ENCODE measurements at places on chromosomes 11 and 22. TPM values are rescaled to one million over a fixed set of nuclear protein-coding genes. Genes with fewer than 3 reads are reported as not detected.
A peak's percentile ranks its signal among the peaks of the same experiment; 100 is the strongest.

DNA sequence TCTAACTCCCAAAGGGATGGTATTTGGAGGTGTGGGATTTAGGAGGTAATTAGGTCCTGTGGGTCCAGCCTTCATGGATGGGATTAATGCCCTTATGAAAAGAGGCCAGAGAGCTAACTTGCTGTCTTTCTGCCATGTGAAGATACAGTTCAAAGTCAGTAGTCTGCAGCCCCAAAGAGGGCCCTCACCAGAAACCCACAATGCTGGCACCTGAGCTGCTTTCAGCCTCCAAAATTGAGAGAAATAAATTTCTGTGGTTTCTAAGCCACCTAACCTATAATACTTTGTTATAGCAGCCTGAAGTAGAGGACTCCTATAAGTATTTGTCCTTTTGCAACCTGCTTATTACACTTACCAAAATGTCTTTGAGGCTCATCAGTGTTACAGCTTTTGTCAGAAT is 16.2 kb downstream of the ATM start:
- peaks cover 25% of the 10 kb centered on the region for H3K4me1 ChIP-seq
- no peaks in the 10 kb centered on the region for H3K27me3 ChIP-seq
- DNase-seq: no peak
- peak overlapping the region; percentile 33 for H3K27ac ChIP-seq

GRCh38 chr22:31244046-31244942 is 32.2 kb downstream of the LIMK2 start:
- H3K27me3 ChIP-seq: no peaks in the 10 kb centered on the region
- peaks cover 11% of the 10 kb centered on the region for H3K36me3 ChIP-seq

DNA sequence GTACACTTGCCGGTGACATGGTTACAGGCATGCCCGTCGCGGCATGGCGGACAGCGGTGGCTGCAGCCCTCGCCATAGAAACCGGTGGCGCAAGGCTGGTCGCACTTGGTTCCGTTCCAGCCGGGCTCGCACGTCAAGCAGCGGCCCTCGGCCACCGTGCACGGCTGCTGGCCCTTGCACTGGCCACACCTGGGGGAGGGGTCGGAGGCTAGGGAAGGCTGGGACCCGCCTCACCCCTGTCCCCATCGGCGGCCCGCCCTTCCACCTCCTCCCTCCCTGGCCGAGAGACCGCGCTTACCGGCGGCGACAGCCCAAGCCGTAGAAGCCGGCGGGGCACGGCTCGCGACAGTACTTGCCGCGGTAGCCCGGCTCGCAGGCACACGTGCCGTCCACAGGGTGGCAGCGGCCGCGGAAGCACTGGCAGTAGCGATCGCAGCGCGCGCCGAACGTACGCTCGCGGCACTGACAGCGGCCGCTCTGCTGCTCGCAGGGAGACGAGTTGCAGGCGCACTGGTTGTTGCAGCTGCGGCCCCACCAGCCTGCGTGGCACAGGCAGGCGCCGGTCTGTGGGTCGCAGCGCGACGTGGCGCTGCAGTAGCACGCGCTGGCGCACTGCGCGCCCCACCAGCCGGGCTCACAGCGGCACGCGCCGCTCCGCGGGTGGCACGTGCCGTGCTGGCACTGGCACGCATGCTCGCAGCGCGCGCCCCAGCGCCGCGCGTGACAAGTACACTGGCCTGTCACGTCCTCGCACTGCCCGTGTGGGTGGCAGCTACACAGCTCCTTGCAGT is 6.7 kb downstream of the SCARF2 start:
- H3K4me3 ChIP-seq: no peak overlapping the region
- peaks cover 14% of the 10 kb centered on the region for H3K4me1 ChIP-seq
- H3K36me3 ChIP-seq: no peaks in the 10 kb centered on the region
- H3K27me3 ChIP-seq: peaks cover 85% of the 10 kb centered on the region

GRCh38 chr22:25680956-25681355 is 61.0 kb upstream of the MYO18B start:
- no peak overlapping the region for H3K4me3 ChIP-seq
- no peak for DNase-seq
- no peak overlapping the region for H3K27ac ChIP-seq
- no peaks in the 10 kb centered on the region for H3K4me1 ChIP-seq
- H3K36me3 ChIP-seq: no peaks in the 10 kb centered on the region
- no peaks in the 10 kb centered on the region for H3K27me3 ChIP-seq

- peaks cover 39% of the 10 kb centered on the region for H3K36me3 ChIP-seq
- no peak overlapping the region for H3K4me3 ChIP-seq
- H3K4me1 ChIP-seq: peaks cover 25% of the 10 kb centered on the region
- H3K27me3 ChIP-seq: no peaks in the 10 kb centered on the region
- no peak overlapping the region for H3K27ac ChIP-seq
Observed at GRCh38 chr11:61814247-61814957, 2.4 kb downstream of the FADS1 start.

DNA sequence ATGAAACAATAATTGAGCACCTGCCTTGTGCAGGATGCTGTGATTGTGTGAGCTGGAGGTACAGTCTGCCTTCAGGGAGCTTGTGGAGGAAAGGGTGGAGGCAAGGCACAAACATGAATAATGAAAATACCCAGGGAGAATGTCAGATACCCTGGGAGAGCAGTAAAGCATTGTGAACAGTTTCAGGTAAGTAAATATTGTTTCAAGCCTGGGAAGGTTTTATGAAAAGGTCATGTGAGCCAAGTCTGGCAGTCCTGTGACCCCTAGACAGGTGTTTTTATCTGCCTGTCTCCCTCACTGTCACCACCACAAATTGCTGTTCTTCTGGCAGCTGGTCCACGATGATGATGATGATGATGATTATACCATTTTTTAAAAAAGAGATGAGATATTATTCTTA is 32.0 kb downstream of the SPECC1L start:
- peaks cover 24% of the 10 kb centered on the region for H3K4me1 ChIP-seq
- H3K27me3 ChIP-seq: no peaks in the 10 kb centered on the region
- H3K36me3 ChIP-seq: peaks cover 27% of the 10 kb centered on the region
- H3K27ac ChIP-seq: no peak overlapping the region
- DNase-seq: no peak

IFITM10 gene
- 0.14 TPM for total RNA-seq

- no peaks in the 10 kb centered on the region for H3K36me3 ChIP-seq
- no peak for DNase-seq
- no peak overlapping the region for H3K4me3 ChIP-seq
- no peaks in the 10 kb centered on the region for H3K4me1 ChIP-seq
Observed at GRCh38 chr11:104259121-104259610, 95.2 kb upstream of the PDGFD start.

CLDN25 gene
- total RNA-seq: not detected

GRCh38 chr11:122853971-122854446 is 15.7 kb downstream of the CRTAM start:
- no peaks in the 10 kb centered on the region for H3K36me3 ChIP-seq
- H3K4me3 ChIP-seq: no peak overlapping the region
- H3K27ac ChIP-seq: no peak overlapping the region
- H3K4me1 ChIP-seq: peaks cover 19% of the 10 kb centered on the region
- peak; percentile 71 for DNase-seq

GRCh38 chr22:28505416-28506149 is 174.1 kb downstream of the TTC28 start:
- no peaks in the 10 kb centered on the region for H3K27me3 ChIP-seq
- no peaks in the 10 kb centered on the region for H3K36me3 ChIP-seq
- no peak for DNase-seq
- H3K4me1 ChIP-seq: no peaks in the 10 kb centered on the region

DNA sequence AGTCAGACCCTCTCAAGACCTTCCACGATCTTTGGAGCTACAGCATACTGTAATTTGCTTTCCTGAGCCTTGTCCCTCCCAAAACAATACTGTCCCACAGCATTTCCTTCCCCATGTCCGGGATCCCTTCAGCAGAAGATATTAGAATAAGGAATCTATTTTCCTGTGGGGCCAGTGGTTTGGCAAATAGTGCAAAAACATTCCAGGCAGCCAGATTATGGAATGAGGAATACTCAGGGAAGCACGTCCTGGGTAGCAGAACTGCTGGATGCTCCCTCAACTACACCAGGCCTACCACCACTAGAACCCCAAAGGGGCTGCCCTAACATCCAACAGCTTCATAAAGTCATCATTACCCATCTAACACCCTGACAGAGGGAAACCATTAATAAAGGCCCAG is 61.5 kb downstream of the AAMDC start:
- H3K36me3 ChIP-seq: peaks cover 66% of the 10 kb centered on the region
- H3K27me3 ChIP-seq: no peaks in the 10 kb centered on the region
- H3K27ac ChIP-seq: no peak overlapping the region
- H3K4me3 ChIP-seq: no peak overlapping the region
- no peak for DNase-seq
- H3K4me1 ChIP-seq: no peaks in the 10 kb centered on the region

SFI1 gene
- total RNA-seq: 21.6 TPM

MMP7 gene
- 3.3 TPM for total RNA-seq

DNA sequence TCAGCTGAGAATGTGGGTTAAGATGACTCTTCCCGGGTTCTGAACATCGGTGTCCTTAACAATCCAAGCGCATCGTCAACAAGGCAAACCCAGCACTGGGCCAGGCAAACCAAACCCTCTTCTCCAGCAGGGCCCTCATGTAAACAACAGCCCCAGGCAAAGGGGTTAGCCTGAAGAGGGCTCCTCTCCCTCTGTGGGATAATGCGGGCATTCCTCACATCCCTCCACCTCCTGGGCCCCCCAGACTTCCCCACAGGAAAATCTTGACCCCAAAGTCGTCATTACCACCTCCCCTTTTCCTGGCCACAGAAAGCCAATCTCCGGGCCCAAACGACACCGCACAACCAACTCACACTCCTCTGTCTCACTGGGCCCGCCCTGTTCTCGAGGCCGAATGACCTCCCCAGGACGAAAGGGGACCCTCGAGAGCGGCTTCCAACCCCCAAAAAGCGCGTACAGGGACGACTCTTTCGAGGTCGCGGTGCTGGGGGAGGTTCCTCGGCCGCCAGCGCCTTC is 566 bp downstream of the DDB1 start:
- no peak for DNase-seq
- peaks cover 41% of the 10 kb centered on the region for H3K4me1 ChIP-seq
- peak overlapping the region; percentile 84 for H3K4me3 ChIP-seq

Measured in thymus (tissue), 14 donors.